CD4-positive, alpha-beta T cell treated with Interleukin-10 for 1 hour (primary cell): ENCODE measurements at places on chromosomes 16 and 17.
A peak's percentile ranks its signal among the peaks of the same experiment; 100 is the strongest.

GRCh38 chr16:9123871-9124270 is 32.4 kb downstream of the HAPSTR1 start:
- no peak for DNase-seq

DNA sequence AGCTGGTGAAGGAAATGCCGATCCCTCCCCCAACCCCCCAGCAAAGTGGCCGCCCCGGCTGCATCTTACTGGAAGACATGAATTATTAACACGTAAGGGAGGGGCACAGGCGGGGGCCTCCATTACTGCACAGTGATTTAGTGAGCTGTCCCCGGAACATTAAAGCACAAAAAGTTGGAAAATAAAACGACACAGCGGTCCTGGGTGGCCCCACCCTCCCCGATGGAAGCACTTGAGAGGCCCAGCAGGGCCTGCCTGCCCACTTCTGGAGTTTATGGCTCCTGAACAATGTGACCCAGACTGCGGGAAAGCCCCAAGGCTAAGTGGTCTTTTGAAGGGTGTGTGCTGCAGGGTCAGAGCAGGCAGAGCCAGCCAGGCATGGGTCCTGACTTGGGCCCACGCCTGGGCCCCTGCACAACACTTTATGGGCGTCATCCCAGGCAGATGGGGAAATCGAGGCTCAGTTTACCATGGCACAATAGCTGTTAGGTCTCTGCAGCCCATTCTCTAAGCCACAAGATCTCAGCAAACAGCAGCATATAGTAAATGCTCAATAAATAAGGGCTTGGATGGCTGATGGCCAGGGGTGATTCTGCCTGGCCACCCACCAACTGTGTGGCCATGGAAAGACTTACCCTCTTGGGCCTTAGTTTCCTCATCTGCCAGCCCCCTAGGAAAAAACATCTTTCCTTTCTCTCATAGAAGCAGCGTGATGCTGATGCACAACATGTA is 22.8 kb downstream of the CCDC102A start:
- no peak for DNase-seq

- DNase-seq: no peak
These were observed 5.6 kb downstream of the ASGR2 start for GRCh38 chr17:7108981-7109380.

DNA sequence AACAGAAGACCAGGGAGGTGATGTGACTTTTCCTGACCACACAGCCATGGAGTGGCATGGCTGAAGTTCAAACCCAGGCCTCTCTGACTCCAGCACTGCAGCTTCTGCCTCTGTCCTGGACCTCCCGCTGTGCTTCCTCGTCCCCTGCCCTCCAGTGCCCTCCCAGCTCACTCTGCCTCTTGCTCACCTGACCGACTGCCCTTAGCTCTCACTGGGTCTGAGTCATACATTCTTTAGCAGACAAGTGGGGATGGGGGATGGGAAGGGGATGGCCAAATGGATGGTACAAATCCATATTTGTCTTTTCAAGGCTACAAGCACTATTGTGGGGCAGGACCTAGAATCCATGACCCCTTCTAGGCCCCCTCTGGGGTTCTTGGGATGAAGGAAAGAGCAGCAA is 33.0 kb downstream of the PITPNM3 start:
- DNase-seq: no peak

GRCh38 chr16:87431926-87432325 is 39.8 kb downstream of the MAP1LC3B start:
- DNase-seq: no peak

DNA sequence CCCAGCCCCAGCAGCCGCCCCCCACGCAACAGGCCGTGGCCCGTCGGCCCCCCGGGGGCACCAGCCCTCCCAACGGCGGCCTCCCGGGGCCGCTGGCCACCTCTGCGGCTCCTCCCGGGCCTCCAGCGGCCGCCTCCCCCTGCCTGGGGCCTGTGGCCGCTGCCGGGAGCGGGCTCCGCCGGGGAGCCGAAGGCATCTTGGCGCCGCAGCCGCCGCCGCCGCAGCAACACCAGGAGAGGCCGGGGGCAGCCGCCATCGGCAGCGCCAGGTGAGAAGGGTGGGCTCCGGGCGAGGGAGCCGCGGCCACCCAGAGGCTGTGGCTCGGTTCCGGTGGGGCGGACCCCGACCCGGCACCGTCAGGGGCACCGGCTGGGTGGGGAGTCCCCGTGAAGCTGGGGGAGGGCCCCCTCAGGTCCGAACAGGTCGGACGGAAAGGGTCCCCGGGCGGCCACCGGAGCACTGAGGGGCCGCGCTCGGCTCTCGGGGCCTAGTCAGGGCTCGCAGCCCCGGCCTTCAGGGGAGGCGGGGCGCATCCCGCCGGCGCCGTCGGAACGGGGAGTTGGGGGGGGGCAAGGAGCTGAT is 583 bp downstream of the ATXN2L start:
- DNase-seq: no peak

- no peak for DNase-seq
These were observed 10.6 kb upstream of the SMG1 start for GRCh38 chr16:18936727-18937340.

- peak; percentile 26 for DNase-seq
These were observed 348 bp downstream of the MPP2 start for GRCh38 chr17:43906951-43907424.

- no peak for DNase-seq
These were observed 12.0 kb upstream of the CRISPLD2 start for GRCh38 chr16:84807776-84808175.

DNA sequence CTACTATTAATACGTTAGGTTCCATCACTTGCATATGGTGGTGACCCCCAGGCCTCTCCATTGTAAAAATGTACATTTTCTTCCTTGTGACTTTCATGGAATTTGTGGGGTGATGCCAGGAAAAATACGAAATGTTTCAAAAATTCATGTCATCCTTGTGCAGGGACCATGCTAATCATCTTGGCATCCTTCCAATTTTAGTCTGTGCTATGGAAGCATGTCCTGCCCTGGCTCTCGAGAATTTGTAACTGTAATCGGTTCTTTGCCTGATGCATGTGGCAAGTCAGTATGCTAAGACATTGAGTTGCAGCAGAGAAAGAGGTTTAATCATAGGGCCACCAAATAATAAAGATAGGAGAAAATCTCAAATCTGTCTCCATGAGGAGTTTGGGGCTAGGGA is 14.3 kb upstream of the GINS3 start:
- no peak for DNase-seq

DNA sequence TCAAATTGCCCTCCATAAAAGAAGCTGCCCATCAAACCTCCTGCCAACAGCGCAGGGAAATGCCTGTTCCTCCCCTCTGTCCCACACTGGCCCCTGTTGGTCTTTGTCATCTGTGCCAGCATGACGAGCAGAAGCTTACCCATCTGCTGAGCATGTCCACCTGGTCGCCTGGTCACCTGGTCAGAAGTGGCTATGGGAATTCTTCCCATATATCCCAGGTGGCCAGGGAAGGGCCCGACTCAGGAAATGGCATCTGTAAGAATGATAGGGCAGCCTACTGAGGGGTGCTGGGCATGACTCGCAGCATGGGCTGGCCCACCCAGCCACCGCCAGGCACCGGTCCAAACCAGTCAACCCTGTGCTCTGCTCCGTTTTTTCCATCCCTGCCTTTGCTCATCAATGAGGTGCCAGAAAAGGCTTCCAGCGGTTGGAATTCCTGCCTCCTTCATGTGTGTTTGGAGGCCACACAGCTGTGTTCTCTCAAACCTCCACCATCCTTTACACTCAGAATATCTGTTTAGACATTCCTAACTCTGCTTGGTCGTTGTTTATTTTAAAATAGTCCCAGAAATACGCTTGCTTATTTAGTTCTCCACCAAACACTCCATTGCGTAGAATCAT is 145.2 kb downstream of the CLEC16A start:
- DNase-seq: no peak

DNA sequence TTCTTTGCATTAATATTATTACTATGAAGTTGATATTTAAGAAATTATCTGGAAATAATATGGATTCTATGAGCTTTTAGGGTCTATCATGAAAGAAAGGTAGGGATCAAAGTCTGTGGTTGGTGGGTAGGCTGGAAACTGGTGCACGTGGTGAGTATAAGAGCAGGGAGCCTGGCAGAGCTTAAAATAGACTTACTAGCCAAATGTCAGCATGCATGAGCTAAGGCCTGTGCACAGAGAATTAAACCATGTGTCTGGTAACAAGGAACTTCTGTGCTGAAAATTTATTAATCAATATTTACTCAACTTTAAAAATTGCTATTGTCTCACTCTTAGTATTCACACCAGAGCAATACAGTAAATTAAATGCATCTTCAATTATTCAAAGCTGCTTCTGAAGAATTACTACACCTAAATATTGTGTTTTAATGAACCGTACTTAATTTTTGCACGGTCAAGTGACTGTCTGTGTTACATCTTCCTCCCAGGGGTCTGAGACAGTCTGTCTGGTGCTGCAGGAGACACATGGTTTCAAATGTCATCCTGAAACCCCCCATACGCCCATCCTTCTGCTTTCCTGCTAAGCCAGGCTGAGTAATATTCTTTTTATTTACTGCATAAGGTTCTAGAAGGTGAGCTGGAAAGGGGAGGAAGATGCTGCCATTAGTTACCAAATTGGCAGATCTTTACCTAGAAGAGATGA is 161.0 kb upstream of the NLRP1 start:
- no peak for DNase-seq

DNA sequence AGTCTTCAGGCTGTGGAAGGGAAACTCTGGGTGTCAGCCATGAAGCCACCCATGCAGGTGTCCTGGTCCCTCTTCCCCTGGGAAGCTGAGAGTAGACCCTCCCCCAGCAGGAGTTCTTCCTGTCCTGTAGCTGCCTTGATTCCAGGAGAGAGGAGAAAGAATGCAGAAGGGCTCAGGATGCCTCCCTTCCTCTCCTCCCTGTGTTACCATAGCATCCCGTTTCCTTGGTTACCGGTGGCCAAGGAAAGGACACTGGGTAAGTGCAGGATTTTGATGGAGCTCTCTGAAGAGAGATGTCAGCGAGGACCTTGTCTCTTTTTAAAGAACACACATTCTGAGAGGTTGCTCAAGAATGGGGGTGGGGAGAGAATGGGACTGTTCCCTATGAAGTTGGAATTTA is 304.1 kb upstream of the N4BP1 start:
- no peak for DNase-seq

GRCh38 chr17:17416400-17417360 is 60.1 kb upstream of the MED9 start:
- DNase-seq: no peak

- DNase-seq: no peak
These were observed 27.5 kb downstream of the GPT2 start for GRCh38 chr16:46911650-46912049.

- no peak for DNase-seq
These were observed 50.5 kb downstream of the YPEL2 start for GRCh38 chr17:59381716-59382570.

DNA sequence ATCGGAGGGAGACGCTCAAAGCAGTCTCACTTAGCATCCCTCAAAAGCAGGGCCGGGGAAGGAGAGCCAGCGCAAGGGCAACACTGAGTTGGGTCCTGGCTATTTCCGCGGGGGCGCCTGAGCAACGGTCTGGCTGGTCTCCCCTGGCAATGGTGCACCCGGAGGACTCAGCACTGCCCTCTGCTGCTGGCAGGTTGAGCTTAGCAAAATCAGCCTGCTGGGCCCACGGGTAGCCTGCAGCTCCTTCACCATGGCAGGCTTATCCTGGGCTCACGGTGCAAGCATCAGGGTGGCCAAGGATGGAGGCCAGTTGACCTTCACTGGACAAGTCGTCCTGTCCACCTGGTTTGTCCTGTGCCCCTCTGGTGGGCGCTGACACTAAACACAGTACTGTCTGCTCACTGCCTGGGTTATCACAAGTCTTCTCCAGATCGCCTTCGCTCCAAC is 14.4 kb upstream of the ALDH3A1 start:
- DNase-seq: peak; percentile 66

- no peak for DNase-seq
These were observed 51.3 kb upstream of the FBXO47 start for GRCh38 chr17:39018267-39019134.

DNA sequence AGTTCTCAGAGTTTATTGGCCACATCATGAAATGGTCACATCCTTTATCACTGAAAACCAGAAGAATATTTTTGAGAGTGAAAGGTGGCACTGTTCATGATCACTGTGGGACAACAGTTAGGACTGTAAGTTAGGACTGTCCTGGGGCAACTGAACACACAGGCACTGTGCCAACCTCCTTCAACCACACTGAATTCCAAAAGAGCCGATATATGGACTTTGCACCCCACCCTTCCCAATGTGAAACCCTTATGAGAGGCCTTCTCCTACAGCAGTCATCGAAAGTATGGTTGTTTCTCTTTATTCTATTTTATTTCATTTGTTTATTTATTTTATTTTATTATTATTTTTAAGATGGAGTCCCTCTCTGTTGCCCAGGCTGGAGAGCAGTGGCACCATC is 353.5 kb downstream of the TOX3 start:
- DNase-seq: no peak

DNA sequence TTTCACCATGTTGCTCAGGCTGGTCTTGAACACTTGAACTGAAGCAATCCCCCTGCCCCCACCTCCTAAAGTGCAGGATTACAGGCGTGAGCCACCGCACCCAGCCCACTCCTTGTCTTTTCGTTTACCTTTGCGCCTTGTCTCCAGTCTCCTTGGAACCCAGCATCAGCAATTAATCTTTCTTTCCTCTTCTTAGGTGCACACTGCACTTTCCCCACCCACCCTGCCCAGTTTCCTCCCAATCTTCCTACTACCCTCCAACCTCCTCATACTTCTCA is 1.5 kb upstream of the CLDN7 start:
- no peak for DNase-seq

DNA sequence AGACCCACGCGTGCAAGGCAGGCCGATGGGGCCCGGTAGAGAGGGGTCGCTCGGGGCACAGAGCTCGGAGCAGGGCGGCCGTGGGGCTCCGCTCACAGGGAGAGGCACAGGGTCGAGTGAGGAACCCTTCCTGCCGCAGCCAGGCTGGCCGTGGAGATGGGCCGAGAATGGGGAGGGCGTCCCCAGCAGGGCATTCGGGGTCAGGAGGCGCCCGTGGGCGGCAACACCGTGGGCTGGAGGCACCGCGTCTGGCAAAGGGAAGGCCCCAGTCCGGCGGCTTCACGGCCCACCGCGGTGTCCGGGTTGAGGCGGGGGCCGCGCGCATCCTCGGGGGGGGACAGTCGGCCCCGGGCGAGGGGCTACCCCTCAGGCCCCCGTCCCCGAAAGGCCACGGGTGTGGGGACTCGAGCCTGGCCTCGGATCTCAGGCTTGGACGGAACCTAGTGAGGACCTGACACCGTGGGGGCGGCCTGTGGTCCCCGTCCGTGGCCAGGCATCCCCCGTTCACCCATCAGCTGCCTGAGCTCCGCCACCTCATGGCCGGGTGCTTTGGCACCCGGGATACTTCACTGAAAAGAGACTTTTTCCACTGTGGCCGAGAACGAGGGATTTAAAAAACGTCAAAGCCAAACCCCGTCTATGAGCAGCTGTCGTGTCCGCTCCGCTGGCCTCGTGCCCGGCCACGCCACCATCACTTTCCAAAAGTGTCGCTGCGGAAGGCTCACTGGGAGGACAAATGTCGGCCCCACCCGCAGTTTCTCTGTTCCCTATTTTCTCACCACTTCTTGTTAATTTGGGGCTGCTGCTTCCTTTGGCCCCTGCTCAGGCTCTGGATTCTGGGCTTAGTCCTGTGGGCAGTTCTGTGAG is 73.6 kb downstream of the METRNL start:
- DNase-seq: peak; percentile 30
